ENCODE measurements at places on chromosomes 5 and 9. TPM values are rescaled to one million over a fixed set of nuclear protein-coding genes. Genes with fewer than 3 reads are reported as not detected.

FLT4 gene
- total RNA-seq = not detected

OCLN gene
- total RNA-seq = 66.5 TPM

PCDHB7 gene
- total RNA-seq = not detected

DNA sequence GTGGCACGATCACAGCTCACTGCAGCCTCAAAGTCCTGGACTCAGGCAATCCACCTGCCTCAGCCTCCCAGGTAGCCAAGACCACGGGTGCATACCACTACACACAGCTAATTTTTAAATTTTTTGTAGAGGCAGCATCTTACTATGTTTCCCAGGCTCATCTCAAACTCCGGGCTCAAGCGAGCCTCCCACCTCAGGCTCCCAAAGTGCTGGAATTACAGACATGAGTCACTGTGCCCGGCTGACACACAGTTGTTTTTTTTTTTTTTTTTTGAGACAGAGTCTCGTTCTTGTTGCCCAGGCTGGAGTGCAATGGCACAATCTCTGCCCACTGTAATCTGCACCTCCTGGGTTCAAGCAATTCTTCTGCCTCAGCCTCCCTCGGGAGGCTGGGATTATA, 70.1 kb upstream of the CNOT6 start:
- DNase-seq = no peak

Data from PC-9 (cell line).